ENCODE measurements at places on chromosomes 2 and 18.

DNA sequence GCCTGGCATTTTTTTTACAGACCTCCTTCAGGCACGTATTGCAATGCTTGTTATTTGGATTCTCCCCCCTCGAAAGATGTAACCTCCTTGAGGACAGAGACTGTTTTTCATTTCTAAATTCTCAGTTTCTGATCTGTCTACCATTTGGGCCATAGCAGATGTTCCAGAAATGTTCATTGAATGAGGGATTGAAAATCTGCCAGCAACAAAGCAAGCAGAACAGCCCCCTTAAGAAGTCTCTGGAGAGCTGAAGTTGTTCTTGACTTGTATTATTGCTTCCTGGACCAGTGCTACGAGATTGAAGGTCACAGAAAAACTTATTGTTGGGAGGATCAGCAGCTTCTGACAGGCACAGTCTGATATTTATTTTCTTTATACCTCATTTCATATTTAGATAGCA lies 355.5 kb downstream of the EPHA4 start:
- DNase-seq: no peak

DNA sequence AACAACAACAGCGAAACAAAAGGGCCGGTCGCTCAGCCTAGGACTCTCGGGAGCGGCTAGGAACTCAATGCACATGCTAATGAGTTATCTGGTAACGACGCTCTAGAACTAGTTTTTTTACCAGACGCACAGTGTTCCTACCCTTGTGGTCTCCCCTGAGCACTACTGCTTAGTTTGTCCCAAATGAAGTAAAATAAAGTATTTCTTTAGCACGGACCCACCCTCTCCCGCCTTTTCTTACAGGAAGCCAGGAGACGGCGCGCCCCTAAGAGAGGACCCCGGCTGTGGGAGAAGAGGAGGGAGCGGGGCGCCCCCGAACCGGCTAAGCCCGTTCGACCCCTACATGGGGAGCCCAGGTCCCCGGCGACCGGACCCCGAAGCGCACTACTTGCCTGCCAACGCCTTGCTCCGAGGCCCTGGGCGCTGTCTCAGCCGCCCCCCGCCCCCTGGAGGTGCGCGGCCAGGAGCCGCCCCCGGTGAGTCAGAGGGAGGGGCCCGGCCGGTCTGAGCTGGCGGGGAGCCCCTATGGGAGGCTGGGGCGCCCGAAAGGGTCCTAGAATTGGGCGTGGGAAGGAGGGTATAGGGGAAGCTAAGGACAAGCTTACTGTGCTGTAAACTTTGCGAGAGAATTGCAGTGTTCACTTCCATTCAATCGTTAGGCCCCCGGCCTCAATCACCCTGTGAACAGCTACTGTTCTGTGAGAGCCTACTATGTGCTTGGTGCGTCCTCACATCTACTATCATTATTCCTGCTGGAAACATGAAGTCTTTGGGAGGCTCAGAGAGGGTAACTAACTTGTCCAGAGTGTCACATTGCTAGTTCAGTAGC lies 3.6 kb upstream of the CAPG start:
- DNase-seq: no peak

DNA sequence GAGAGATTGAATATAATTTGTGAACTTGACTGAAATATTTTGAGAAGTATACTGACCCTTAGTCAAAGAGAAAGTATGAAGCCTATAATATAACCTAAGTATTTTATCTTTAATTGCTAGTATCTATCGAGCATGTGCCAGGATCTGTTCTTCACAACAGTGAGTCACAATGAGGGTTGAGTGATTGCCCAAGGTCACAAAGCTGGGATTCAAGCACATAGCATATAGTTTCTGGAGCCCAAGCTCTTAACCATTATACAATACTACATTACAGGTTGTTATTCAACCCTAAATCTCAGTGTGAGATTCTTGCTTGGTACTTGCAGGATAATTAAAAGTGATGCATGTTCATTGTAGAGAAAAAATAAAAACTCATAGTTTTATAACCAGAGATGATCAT lies 97.2 kb downstream of the RAB3GAP1 start:
- DNase-seq: no peak

GRCh38 chr2:120177001-120177621 lies 46.1 kb downstream of the TMEM185B start:
- DNase-seq: no peak

DNA sequence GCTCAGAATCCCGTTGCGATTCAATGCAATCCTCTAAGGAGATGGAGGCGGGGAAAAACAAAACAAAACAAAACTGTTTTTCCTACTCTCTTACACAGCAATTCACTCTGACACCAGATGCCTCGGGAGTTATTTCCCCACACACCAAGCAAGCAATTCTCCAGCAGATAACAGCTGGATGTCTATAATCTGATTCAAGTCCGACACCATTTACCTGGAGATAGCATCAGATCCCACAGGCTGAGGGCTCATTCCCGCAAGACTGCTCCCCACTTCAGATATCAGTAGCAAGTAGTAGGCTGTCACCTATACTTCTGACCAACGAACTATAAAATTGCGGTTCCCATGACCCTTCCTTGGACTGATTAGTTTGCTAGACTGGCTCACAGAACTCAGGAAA lies 58.7 kb downstream of the DTNB start:
- DNase-seq: no peak

GRCh38 chr2:238155761-238156694 lies 2.7 kb upstream of the ERFE start:
- DNase-seq: no peak

DNA sequence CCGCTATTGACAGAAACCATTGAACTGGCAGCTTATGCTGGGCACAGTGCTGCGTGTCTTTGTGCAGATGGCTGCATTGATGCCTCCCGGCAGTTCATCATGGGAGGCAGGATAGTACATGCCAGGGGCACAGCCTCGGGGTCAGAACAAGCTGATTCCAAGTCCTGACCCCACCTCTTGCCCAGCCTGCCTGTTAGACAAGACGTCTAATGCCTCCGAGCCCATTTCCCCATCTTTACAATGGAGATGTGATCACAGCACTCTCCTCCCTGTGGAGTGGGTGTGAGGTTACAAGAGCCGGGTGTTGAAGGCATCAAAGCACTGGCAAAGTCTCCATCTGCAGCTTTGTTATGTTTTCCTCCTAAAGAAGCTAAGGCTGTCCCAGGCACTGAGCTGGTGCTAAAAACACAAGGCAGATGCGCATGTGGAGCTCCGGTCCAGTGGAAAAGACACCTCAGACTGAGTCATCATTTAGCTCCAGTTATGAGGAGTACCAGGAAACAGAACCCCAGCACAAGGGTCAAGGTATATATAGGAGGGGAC lies 125.7 kb upstream of the EPAS1 start:
- DNase-seq: no peak

GRCh38 chr2:239644011-239644410 lies 243.2 kb upstream of the HDAC4 start:
- DNase-seq: no peak

- no peak for DNase-seq
Observed at GRCh38 chr2:53632714-53633113, 134.9 kb upstream of the CHAC2 start.

- DNase-seq: no peak
Observed at GRCh38 chr2:75959724-75960471, 249.2 kb upstream of the GCFC2 start.

- DNase-seq: no peak
Observed at GRCh38 chr2:129502781-129503180, 476.7 kb upstream of the RAB6C start.

GRCh38 chr2:226754821-226755604 lies 44.6 kb downstream of the IRS1 start:
- no peak for DNase-seq

DNA sequence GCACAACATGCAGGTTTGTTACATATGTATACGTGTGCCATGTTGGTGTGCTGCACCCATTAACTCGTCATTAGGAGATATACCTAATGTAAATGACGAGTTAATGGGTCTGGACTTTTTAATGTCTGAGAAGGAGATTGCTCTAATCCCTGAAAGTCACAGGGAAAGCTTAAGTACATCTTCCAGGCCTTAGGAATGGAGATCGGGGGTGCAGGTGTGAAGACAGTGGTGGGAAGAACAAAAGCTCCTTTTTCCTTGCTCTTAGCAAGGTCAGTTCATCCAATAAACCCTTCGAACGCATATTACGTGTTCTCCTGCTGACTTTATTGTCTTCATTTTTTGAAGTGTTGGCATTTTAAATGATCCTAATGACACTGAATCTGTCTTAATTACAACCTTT lies 50.8 kb upstream of the LAMA1 start:
- no peak for DNase-seq

GRCh38 chr2:101474731-101475384 lies at the start of gene RFX8:
Gene RFX8 (minus strand): TSS chr2:101475112. CDS start chr2:101466848, 8,264 bp downstream.
- DNase-seq: no peak

- DNase-seq: no peak
Observed at GRCh38 chr2:212682937-212683336, 144.3 kb upstream of the ERBB4 start.

- DNase-seq: no peak
Observed at GRCh38 chr2:109020217-109020637, 31.2 kb upstream of the EDAR start.

DNA sequence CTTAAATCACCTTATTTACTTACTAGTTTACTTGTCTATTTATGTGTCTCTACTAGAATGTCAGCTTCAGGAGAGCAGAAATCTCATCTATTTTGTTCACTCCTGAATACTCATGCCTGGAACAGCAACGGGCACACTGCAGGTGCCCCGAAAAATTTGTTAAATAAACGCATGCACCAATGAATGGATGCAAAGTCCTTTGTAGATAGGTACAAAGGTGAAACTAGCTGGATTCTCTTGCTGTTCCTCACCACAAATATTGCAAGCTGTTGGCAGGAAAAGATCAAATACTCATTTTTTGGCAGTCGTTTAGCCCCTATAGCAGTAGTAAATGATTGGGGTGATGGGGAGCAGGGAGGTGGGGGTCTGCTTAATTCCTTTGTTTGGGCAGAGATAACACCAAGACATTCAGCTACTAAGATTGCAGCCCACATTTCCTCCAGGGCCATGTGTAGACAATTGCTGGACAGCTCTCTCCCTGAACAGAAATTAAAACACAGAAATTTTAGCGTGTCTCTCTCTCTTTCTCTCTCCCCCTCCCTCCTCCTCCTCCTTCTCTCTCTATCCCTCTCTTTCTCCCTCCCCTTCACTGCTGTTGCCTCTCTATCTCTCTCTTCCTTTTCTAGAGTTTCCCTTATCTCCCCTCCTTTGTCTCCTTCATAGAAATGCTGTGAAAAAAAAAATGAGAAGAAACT lies 5.4 kb downstream of the MARCHF4 start:
- no peak for DNase-seq

GRCh38 chr2:173990245-173990644 lies 25.1 kb upstream of the SP3 start:
- DNase-seq: no peak

Measured in NCI-H1417 treated with DMSO at 0.1 percent for 48 hours (cell line).